ENCODE measurements at places on chromosomes 12 and 14.

- DNase-seq, result peak; percentile 54
Measured at GRCh38 chr14:96303981-96304380, 48.0 kb downstream of the BDKRB1 start.

- no peak for DNase-seq
Measured at GRCh38 chr14:37623426-37623951, 28.1 kb downstream of the TTC6 start.

GRCh38 chr12:15842108-15842507, 40.1 kb upstream of the STRAP start:
- DNase-seq, result no peak

DNA sequence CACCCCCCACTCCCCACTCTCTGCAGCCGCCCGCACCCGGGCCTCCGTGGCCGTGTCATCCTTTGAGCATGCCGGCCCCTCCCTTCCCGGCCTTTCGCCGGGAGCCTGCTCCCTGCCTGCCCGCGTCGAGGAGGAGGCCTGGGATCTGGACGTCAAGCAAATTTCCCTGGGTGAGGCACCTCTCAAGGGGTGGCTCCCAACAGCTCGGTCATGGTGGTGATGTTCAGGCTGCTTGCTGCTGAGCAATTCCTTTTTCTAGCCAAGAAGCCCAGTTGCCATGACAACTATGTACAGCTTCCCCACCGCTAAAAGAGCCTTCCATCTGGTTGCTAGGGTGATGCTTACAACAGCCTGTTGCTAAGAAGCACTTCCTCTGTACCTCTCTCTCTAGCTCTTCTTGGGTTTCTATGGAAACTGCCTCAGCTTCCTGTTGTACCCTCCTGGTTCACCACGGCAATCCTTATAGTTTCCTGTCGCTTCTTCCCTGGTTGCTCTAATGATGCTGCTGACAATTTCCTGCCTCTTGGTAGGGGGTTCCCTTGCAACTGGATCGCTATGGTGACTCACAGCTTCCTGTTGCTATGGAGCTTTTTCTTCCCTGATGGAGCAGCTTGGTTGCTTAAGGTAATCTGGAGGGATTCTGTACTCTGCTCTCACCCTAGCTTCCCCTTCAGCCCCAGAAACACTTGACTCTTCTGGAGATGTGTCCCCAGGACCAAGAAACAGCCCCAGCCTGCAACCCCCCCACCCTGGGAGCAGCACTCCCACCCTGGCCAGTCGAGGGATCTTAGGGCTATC, 11.0 kb downstream of the ZNF219 start:
- peak; percentile 76 for DNase-seq

DNA sequence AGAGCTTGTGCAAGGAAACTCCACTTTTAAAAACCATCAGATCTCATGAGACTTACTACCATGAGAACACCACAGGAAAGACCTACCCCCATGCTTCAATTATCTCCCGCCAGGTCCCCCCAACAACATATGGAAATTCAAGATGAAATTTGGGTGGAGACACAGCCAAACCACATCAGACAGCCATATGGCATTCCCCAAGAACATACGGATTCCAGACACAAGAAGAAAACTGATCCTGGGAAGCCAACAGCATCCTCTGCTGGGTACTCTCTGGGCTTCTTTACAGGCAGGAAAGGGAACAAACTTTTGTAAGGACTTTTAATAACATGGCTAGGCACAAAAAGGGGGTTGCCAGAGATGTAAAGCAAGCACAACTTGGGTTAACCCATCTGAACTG, 127.2 kb downstream of the TMEM132C start:
- DNase-seq, result no peak

- DNase-seq, result no peak
Measured at GRCh38 chr14:68140806-68141205, 321.2 kb downstream of the RAD51B start.

DNA sequence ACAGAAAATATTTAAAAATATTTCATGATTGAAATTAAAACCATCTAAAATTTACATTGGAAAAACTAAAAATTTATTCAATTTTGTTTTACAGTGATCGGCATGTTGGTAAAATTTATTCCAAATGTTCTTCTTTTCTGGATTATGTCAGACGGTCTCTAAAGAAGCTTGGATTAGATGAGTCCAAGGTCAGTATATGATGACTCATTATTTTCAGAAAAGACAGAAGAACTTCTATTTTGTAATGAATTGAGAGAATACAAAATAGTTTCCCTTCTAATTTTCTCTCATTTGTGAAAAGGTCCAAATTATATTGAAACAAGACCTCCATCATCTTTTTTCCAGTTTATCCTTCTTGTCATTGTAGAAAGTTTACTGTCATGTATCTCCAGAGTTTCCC, 98.3 kb downstream of the METTL25 start:
- no peak for DNase-seq

DNA sequence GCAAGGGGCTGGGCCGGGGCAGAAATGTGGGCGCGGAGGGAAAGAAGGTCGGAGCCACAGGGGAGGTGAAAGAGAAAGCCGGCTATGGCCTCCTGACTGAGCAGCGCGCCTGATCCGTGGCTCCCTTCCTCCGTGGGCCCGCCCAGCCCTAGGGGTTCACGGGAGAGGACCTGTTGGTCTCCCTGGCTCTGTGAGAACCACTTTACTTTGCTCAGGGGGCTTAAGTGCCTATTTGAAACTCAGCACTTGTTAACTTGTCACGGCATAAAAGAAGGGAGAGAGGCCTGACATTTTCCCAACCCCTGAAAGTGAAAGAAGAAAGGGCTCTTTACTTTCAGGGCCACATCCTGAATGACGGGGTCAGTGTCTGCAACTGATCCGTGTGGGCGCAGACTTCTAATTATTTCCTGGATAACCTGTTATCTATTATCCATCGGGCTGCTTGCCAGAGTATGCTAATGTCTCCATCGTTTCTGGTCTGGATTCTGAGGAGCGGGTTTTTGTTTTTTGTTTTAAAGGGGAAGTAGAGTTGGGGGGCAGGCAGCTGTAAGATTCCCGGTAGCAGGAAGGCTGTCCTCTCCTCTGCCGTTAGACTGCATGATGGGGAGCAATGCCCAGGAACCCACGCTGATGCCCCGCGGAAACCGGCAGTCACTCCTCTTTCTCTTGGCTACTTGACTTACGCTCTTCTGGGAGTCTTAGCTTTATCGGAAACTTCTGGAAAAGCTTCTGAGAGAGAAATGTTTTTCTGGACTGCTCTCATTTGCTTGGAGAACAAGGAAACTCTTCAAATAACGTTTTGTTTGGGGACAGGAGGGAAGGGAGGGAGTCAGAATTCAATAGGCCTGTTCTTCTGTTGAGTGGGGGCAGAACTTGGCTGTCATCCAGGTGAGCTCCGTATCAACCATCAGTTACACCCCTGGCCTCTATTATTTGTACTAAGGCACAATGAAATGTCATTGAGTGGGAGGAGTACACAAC, 127.7 kb upstream of the MAX start:
- DNase-seq, result peak; percentile 92

- DNase-seq, result no peak
Measured at GRCh38 chr12:18160901-18161300, 70.9 kb upstream of the RERGL start.

- DNase-seq, result no peak
Measured at GRCh38 chr12:2537868-2538541, 256.8 kb upstream of the FKBP4 start.

DNA sequence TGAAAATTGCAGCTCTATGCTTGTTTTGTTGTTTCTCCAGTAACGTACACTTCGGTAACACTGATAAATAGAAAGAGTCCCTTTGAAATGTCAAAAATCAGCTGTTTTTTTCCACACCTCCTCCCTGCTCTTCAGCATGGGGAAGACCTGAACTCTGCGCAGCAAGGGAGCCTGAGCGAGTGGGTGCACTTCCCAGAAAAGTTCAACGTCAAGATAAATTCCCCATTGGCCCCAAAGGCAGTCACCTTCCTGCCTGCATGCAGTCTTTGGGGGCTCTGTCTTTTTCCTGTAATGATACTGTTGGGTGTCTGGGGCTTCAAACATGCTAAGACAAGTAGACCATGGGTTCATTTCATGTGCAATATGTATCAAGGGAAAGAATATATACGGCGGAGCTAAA, 8.8 kb upstream of the FOXG1 start:
- no peak for DNase-seq

- DNase-seq, result no peak
Measured at GRCh38 chr14:92906823-92907222, 16.1 kb upstream of the CHGA start.

- peak; percentile 28 for DNase-seq
Measured at GRCh38 chr14:105119408-105120025, 49.1 kb downstream of the JAG2 start.

DNA sequence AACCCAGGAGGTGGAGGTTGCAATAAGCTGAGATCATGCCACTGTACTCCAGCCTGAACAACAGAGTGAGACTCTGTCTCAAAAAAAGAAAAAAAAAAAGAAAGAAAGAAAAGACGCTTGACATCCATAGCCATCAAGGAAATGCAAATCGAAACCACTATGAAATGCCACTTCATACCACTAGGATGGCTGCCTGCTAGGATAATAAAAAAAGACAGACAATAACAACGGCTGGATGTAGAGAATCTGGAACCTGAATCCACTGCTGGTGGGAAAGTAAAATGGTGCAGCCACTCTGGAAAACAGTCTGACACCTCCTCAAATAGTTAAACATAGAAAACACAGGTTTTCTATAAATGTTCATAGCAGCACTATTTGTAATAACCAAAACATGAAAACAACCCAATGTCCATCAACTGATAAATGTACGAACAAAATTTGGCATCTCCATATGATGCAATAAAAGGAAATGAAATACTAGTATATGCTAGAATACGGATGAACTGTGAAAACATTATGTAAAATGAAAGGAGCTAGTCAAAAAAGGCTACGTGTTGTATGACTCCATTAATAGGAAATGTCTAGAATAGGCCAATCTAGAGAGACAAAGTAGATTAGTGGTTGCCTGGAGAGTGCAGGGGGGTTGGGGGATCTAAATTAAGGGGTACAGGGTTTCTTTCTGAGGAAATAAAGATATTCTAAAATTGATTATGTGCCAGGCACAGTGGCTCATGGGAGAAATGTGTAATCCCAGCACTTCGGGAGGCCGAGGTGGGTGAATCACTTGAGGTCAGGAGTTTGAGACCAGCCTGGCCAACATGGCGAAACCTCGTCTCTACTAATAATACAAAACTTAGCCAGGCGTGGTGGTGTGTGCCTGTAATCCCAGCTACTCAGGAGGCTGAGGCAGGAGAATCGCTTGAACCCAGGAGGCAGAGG, 9.7 kb downstream of the WSB2 start:
- DNase-seq, result no peak

- no peak for DNase-seq
Measured at GRCh38 chr14:92863286-92864080, 59.5 kb upstream of the CHGA start.

GRCh38 chr14:30569216-30569902, 10.4 kb downstream of the G2E3 start:
- DNase-seq, result no peak

- no peak for DNase-seq
Measured at GRCh38 chr12:78236264-78236663, 405.6 kb downstream of the NAV3 start.

GRCh38 chr14:50087341-50088116, 28.8 kb downstream of the VCPKMT start:
- no peak for DNase-seq

- DNase-seq, result no peak
Measured at GRCh38 chr12:25051171-25051570, 102.3 kb upstream of the BCAT1 start.

GRCh38 chr12:109273354-109273753, 35.7 kb downstream of the FOXN4 start:
- no peak for DNase-seq

- no peak for DNase-seq
Measured at GRCh38 chr12:102513272-102513671, 32.9 kb upstream of the IGF1 start.

DNA sequence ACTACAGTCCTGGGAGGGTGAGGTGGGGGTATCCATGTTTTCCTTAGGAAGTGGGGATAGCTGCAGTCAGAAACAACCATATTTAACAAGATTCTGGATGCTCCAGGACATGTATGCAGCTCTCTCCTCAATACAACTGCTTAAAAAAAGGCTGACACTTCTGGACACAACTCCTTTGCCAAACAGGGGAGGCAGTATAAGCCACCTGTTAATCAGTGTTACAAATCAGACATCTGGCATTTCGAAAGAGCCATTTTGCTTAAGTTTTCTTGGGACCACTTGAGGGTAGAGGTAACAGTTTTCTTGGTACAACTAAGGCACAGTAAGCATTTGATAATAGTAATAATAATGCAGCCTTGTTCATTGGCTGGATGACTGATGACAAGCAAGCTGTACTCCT, 47.1 kb downstream of the RPGRIP1 start:
- no peak for DNase-seq

- no peak for DNase-seq
Measured at GRCh38 chr12:129534966-129535750, 368.7 kb downstream of the TMEM132D start.

GRCh38 chr14:75559451-75560222, 18.8 kb upstream of the FLVCR2 start:
- no peak for DNase-seq

- DNase-seq, result no peak
Measured at GRCh38 chr12:76346798-76347420, 1.3 kb downstream of the BBS10 start.

DNA sequence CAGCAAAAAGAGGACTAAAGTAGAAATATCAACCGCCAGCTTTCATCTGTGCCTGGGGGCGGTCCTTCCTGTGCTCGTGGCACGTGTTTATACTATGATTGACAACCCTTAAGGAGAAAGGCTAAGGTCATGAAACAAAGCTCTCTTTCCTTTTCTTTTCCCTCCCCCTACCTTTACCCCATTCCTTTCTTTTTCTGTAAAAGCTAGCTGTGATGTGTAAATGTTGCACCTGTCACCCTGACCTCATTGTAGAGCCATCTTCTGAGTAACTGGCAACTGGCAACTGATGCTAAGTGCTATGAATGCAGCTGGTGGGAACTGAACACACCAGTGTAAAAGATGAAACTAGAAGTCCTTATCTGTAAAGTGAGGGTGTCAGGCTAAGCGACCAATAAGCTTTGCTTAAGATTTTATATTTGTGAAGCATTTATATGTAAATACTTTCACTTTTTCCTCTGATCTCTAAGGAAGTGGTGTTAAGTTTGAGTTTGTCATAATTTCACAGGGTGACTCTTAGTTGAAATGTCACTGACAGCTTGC, 102.8 kb upstream of the BCAT1 start:
- DNase-seq, result no peak

DNA sequence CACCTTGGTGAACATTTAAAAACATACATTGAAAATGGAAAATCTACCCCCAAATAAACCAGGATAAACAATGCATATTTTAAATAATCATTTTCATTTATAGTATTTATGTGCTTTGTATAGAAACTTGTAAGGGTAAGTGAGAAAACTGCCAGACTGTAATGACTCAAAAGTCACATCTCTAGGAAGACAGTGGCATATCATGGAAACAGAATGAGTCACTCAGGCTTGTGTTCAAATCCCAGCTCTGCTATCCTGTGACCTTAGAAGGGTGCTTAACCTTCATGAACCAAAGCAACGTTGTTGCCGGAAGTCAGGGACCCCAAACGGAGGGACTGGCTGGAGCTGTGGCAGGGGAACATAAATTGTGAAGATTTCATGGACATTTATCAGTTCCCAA, 142.7 kb downstream of the CEP128 start:
- DNase-seq, result no peak

- DNase-seq, result no peak
Measured at GRCh38 chr14:79573486-79573885, 637.8 kb downstream of the DIO2 start.

- DNase-seq, result peak; percentile 56
Measured at GRCh38 chr14:58738189-58738836, 100.6 kb downstream of the DACT1 start.

All from islet precursor cell (in vitro differentiated cells).